Left lung (tissue), 14 donors: ENCODE measurements at places on chromosomes 3 and 15. TPM values are rescaled to one million over a fixed set of nuclear protein-coding genes. Genes with fewer than 3 reads are reported as not detected.

DNA sequence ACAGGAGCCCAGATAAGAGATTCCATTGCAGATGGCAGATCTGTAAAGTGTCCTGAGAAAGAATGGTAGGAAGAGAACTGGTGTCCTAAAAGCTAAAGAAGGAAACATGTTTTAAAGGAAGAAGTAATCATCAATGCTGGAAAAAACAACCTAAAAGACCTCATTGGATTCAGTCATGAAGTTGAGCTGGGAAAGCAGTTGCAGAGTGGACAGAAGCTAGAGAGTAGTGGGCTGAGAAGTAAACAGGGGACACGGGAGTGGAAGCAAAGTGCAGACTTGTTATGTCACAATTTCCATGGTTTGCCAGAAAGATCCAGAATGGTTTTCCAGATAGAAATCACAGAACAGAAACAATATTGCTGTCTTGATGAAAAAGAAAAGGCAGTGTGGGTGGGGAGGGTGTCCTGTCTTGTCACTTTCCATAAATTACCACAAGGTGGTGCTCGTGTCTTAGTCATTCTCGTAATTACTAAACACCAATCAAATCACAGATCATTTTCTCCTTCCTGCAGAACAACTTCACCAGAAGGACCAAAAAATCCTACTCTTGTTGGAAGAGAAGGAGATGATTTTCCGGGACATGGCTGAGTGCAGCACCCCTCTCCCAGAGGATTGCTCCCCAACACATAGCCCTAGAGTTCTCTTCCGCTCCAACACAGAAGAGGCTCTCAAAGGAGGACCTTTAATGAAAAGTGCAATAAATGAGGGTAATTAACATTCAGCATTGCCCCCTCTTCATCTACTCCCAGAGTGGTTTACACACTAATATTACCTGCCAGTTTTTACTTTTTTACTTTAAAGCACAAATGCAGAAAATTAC is 64.5 kb downstream of the KLHL25 start:
- no peak for DNase-seq

DNA sequence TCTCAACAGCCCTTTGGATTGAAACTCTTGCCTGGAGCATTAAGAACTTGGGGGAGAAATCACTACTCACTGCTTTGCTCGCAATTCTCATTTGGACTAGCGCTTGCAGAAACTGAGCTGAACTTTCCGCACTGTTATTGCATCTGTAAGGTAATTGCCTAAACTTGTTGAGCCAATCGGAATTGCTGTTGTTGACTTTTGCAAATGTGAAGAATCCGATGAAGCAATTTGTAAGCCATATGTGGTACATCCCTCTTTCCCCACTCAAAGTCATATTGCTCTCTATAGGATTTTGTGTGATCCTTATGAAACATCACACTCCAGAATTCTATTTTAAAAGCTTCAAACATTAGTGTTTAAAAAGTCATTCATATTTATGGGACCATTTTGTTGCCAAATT is 191.7 kb upstream of the GBE1 start:
- no peak for DNase-seq

RAD54L2 gene
- 18.2 TPM for polyA plus RNA-seq

FAM107A gene
- 1.1 TPM for polyA plus RNA-seq

DNA sequence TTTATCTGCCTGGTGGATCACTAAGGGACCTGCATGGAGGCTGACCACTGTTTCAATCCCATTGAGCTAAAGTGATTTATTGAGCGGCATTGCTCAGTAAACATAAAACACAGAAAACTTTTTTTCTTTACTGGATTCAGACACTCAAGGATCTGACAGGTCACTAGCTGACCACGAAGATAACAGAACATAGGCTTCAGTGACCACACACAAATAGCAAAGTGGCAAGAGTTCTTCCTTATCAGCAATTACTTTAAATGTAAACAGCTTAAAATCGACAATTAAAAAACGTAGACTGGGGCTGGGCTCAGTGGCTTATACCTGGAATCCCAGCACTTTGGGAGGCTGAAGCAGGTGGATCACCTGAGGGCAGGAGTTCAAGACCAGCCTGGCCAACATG is 48.7 kb downstream of the STAG1 start:
- no peak for DNase-seq

GRCh38 chr3:121883507-121883906 is 10.7 kb upstream of the SLC15A2 start:
- no peak for DNase-seq

DNA sequence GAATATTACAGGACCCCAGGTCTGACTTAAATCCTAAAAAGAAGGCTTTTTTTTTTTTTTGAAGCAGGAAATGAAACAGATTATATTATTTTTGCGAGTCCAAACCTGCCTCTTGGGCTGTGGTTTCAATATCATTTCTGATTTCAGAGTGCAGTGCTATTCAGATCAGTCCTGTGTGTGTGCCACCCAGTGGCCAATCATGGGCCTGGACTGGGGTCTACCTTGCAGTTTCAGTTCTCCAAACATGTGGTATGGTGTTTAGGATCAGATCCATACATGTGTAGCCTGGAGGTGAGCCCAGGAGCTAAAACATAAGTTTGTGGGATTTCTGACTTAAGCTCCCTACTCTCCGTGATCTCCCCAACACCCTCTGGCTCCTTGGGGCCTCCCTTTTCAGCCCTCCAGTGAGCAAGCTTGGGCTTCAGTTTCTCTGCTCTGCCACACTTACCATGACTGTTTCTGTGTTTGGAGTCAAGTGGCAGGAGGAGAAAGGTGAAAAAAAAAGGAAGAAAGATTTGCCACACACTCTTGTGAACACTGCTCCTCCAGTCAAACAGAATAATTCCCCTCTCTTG is 12.1 kb upstream of the THSD4 start:
- no peak for DNase-seq

DNA sequence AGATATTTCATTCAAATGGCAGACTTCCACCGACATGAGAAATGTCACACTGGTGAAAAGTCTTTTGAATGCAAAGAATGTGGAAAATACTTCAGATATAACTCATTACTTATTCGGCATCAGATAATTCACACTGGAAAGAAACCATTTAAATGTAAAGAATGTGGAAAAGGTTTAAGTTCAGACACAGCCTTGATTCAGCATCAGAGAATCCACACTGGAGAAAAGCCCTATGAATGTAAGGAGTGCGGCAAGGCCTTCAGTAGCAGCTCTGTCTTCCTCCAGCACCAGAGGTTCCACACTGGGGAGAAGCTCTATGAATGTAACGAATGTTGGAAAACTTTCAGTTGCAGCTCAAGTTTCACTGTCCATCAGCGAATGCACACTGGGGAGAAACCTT is 8.6 kb upstream of the ZNF621 start:
- no peak for DNase-seq

DNA sequence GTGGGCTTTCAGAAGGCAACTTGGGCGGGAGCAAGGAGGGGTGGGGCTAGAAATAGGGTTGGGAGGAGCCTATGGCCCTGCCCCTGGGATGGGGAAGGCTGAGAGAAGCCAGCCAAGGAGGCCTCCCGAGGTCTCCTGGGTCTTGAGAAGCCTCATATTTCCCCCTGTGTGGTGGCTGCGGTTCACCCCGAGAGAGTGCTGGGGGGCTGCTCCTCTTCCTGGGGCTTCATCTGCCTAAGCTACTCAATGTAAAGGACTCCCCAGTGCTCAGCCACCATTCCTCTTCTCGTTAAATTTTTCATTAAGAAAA is 174.3 kb downstream of the SMAD6 start:
- no peak for DNase-seq

DNA sequence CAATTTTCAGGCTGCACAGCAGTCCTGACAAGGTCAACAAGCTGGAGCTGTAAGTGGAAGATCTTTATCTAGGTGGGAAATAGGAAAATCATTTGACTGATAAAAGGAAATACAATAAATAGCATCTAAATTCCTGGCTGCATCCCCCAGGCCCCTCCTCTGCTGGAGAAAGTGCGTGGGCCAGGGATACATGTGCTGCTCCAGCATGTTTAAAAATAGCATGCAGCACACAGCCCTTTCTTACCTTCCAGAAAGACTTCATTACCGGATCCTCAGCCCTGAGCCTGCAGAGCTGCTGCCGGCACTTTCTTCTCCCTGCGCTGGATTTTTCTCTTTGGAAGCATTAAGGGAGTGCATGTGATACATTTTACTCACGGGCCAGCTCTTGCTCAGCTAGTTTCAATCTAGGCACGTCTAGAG is 77.3 kb downstream of the HMG20A start:
- DNase-seq, result no peak

DNA sequence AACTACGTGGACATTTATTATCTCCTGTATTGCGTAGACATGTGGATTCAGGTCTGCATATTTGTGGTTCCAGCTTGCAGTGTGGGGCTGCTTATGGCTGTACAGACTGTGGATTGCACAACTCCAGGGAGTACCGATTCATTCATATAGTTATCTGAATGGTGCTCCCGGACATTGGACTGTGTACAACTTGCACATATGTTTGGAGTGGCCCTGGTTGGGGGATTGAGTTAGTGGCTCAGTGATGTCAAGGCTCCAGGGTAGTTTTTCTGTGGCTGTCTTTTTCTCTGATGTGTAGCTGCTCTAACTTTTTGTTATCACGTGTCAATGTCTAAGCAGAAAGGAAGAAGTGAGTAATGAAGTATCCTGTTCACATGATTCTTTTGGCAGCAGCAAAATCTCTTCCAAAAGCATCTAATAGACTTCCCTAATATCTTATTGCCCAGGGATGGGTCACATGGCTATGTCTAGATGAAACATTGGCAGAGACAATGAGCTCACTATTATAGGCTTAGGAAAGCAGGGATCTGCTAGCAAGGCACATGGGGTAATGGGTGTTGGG is 15.8 kb downstream of the ST3GAL6 start:
- no peak for DNase-seq

DNAJC17 gene
- 43.3 TPM for polyA plus RNA-seq

GRCh38 chr3:51522273-51522962 is 16.1 kb upstream of the RAD54L2 start:
- no peak for DNase-seq

DNA sequence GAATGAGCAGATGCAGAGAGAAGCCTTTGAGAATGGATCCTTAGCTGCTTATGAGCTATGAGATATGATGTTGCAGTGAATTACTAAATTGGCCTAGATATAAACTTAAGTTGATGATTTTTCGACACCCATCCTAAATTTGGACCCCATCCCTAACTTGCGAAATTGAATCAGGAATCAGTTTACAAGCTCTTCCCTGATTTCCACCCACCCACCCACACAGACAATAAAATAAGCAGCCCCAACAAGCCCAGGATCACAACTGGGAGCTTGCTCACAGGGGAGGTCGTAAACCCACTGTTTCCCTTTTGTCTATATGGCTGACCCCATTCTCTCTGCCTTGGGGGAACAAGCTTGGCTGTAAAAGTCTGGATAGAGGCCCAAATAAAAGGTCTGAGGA is 57.3 kb downstream of the GREM1 start:
- no peak for DNase-seq

- DNase-seq, result no peak
These were observed 355.0 kb downstream of the RBMS3 start for GRCh38 chr3:29635888-29636287.

GRCh38 chr3:16671690-16672089 is 66.5 kb upstream of the DAZL start:
- DNase-seq, result no peak

GOLGA8Q gene
- 2.3 TPM for polyA plus RNA-seq

PLCH1 gene
- 24.2 TPM for polyA plus RNA-seq

CKMT1A gene
- polyA plus RNA-seq, result 0.43 TPM

- DNase-seq, result no peak
These were observed 14.5 kb upstream of the CHST14 start for GRCh38 chr15:40456299-40456712.

CADM2 gene
- polyA plus RNA-seq, result 2.3 TPM

DNA sequence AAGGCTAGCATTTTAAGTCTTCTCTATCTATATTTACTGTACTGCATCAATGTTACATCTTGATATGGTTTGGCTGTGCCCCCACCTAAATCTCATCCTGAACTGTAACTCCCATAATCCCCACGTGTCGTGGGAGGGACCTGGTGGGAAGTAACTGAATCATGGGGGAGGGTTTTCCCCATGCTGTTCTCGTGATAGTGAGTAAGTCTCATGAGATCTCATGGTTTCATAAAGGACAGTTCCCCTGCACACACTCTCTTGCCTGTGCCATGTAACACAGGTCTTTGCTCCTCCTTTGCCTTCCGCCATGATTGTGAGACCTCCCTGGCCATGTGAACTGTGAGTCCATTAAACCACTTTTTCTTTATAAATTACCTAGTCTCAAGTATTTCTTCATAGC is 161.5 kb downstream of the TBC1D5 start:
- no peak for DNase-seq

RMDN3 gene
- polyA plus RNA-seq, result 33.1 TPM

GRCh38 chr3:119659606-119660291 is 640 bp downstream of the POPDC2 start:
- DNase-seq, result no peak

GRCh38 chr3:62587579-62588031 is 214.3 kb upstream of the FEZF2 start:
- no peak for DNase-seq

- DNase-seq, result no peak
These were observed 38.6 kb downstream of the FAM3D start for GRCh38 chr3:58627941-58628340.

GPR87 gene
- not detected for polyA plus RNA-seq

CAPN7 gene
- polyA plus RNA-seq, result 51.7 TPM

- DNase-seq, result no peak
These were observed 140.1 kb upstream of the LINGO1 start for GRCh38 chr15:77772641-77773402.

DNA sequence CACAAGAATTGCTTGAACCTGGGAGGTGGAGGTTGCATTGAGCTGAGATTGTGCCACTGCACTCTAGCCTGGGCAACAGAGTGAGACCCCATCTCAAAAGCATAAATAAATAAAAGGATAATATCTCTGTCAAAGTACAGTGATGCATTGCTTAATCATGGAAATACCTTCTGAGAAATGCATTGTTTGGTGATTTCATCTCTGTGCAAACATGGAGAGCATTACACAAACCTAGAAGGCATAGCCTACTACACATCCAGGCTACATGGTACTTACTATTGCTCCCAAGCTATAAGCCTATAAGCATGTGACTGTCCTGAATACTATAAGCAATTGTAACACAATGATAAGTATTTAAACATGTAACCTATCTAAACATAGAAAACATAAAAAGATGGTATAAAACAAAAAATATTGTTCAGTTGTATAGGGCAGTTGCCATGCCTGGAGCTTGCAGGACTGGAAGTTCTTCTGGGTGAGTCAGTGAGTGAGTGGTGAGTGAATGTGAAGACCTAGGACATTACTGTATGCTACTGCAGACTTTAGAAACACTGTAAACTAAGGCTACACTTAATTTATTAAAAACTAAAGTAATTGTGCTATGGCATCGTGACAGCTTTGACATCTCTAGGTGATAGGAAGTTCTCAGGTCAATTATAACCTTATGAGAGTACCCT is 93.6 kb upstream of the SNRPN start:
- DNase-seq, result no peak

- DNase-seq, result peak; percentile 41
These were observed 57.5 kb upstream of the HERC1 start for GRCh38 chr15:63891079-63891767.
